ENCODE measurements at places on chromosomes 5 and 9.

DNA sequence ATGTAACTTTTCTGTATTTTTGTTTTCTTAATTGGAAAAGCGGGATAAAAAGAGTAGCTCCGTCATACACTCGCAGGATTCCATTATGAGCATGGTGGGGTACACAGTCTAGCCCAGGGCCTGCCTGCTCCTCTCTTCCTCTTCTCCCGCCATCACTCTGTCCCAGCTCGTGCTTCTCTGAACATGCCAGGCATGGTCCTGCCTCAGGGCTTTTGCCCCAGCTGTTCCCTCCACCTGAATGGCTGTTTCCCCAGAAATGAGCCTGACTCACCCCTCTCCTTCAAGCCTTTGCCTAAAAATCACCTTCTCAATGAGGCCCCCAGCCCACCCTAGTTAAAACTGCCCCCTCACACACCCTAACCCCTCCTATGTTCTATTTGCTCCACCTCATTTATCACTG lies 4.5 kb downstream of the CORO2A start:
- no peak for DNase-seq

DNA sequence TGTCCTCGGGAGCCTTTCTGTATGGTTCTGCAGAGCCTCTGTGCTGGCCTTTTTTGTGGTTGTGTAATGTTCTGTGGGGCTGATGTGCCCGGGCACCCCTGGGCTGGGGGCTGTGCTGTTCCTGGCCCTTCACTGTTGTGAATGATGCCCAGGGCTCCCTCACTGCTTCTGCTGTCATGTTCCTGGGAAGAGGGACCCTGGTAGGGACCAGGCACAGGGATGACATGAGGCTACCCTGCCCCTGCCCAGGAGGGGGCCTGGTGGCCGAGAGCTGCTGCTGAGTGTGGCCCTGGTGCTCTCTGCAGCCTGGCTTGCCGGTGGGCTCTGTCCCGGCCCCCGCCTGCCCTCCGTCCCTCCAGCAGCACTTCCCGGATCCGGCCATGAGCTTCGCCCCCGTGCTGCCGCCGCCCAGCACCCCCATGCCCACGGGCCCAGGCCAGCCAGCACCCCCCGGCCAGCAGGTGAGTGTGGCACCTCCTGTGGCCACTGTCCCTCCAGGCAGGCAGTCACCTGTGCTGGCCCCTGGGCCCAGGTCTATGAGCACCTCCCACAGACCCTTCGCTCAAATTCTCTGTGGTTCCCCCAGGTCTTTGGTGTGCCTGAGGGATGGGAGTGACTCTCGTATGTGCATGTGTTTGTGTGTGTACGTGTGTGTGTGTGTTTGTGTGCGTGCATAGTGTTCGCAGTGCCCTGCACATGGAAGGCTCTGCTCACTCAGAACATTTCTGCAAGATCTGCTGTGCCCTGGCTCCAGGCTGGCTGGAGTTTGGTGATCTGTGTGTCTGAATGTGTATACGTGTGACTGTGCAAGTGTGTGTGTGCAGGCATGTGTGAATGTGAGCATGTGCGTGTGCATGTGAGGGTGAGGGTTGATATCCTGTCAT lies 72.3 kb downstream of the WNK2 start:
- DNase-seq: no peak

DNA sequence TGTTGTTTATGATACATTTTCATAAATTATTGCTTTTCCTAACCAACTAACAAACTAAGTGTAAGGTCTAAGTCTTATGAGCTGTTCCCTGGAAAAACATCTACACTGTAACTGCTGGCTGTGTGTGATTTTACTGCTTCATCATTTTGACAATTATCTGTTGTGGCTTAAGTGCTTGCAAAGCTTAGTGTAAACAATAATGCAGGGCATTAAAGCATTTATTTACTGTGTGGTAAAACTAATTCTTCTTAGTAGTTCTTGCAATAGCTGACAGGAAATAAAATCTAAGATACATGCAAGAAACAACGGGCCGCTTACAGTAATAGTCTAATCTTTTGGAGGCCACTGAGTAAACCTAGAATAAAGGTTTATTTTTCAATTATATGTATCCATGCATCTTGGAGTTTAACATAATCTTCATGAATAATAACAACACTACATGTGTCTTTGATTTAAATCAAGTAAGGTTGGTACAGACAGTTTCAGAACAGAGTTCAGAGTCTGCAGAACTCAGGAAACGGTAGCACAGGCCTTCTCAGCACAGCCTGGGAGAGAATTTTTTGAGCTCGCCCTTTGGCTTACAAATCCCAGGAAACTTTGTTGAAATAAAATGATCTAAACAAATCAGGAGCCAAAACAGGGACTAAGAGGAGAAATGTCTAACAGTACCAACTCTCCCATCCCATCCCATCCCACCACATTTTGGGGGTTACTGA lies 473.1 kb downstream of the NR2F1-AS1 start:
- DNase-seq: peak; percentile 20

GRCh38 chr9:3708751-3709150 lies 182.9 kb upstream of the RFX3 start:
- DNase-seq: no peak

DNA sequence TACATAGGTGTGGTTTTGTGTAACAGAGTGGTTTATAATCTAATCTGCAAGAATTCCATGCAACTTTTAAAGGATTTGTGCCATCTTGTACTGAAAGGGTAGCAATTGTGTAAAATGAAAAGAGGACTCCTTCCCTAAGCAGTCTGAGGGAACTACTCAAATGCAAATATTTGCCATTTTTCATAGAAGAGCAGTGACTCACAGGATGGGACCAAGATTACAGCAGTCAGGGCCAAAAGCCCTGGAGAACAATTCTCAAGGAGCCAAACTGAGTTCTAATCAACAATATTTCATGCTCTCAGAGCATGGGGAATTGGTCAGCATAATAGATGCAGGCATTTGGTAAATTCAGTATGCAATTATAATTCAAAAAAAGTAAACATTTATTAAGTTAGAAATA lies 495.8 kb downstream of the CHSY3 start:
- DNase-seq: peak; percentile 20

- DNase-seq: no peak
These were observed 167.7 kb downstream of the ACTL7B start for GRCh38 chr9:108688051-108688450.

DNA sequence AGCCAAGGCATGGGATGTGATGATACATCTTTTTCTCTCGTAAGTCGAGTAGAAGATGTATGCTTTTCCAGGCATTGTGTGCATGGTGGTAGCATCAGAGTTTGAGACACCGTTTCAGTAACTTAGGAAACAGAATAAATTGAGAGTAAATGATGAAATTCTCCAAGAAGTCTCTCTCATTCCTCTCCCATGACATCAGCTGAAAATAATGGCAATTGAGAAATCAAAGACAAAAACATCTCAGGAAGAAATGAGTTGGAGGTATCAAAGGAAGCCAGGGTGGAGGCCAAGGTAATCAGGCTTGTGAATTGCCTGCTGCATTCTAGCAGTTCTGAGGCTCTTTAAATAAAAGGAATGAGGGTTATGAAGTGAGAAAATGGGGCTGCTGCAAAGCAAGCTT lies 53.9 kb downstream of the SGCD start:
- DNase-seq: no peak

GRCh38 chr9:89395931-89396710 lies 77.8 kb downstream of the SECISBP2 start:
- no peak for DNase-seq

- no peak for DNase-seq
These were observed 75.9 kb downstream of the NFIB start for GRCh38 chr9:14238079-14238478.

- no peak for DNase-seq
These were observed 19.9 kb upstream of the SLC12A7 start for GRCh38 chr5:1131726-1132125.

DNA sequence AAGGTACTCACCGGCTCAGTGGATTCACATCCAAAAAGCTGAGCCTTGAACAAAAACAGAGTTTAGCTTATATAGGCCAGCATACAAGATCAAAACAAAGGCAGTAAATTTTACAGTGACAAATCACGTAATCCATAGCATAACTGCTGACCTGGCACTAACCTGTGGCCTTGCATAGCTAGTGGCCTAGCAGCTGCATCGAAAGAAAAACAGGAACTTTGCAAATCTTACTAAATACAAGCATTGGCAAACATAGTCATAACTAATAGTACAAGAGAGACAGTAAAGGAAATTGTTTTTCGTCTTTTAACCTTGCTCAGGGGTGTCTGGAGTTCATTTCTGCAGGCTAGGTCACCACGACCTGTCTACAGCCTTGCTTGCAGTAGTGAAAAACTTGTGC lies 4.8 kb downstream of the HSDL2 start:
- DNase-seq: no peak

- DNase-seq: no peak
These were observed 338.7 kb downstream of the NPR3 start for GRCh38 chr5:33049842-33050241.

DNA sequence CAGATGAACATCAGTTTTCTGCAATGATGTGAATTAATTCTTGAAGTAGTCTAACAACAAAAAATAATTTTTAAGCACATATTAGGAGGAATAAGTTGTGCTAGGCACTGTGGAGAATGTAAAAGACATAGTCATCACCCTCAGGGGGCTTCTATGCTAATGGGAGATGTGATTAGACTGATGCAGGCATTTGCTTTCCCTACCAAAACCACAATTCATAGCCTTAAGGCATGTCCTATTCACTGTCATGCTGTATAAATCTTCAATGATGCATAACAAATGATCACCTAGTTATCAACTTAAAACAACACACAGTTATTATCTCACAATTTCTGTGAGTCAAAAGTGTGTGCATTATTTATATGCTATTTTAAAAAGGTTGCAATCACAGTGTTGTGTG lies 422.6 kb downstream of the MAN2A1 start:
- no peak for DNase-seq

DNA sequence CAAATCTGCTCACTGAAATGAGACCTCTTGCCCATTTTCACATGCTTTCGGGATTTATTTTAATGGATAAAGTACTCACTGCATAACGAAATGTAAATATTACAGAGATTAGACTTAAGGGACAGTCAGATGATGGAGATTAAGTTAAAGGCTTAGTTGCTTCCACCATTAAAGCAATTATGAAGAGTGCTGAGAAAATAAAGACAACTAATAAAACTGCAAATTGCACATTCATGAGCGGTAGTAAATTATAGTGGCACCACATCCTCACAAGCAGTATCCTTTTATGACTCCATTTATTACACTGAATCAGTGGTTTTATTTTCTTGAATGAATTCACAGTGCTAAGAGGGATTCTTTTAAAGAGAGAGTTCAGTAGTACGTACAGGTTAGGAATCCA lies 76.2 kb upstream of the TMED7 start:
- DNase-seq: no peak

DNA sequence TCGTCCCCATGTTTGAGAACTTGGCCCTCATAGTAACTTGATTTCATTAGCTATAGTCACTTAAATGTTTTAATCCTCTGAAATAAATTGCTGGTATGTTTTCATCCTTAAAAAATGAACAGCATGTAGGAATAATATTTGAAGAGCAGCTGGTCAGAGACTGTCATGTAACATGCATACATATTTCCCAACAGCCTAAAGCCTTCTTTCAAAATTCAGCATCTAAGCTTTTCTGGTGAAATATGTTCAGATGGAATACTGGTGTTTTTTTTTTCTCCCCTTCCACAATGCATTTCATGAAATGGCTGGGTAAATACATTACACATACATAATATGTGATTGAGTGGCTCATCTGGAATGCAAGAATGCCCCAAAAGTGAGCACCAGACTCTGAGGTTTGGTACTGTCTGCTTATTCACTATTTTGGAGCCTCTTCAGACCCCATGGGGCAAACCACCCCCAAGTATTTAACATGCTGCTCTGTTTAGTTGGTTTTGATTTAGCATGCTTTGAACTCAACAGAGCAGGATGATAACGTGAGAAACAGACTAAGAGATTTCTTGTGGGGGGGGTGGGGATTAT lies 94.0 kb downstream of the SMARCA2 start:
- DNase-seq: no peak

DNA sequence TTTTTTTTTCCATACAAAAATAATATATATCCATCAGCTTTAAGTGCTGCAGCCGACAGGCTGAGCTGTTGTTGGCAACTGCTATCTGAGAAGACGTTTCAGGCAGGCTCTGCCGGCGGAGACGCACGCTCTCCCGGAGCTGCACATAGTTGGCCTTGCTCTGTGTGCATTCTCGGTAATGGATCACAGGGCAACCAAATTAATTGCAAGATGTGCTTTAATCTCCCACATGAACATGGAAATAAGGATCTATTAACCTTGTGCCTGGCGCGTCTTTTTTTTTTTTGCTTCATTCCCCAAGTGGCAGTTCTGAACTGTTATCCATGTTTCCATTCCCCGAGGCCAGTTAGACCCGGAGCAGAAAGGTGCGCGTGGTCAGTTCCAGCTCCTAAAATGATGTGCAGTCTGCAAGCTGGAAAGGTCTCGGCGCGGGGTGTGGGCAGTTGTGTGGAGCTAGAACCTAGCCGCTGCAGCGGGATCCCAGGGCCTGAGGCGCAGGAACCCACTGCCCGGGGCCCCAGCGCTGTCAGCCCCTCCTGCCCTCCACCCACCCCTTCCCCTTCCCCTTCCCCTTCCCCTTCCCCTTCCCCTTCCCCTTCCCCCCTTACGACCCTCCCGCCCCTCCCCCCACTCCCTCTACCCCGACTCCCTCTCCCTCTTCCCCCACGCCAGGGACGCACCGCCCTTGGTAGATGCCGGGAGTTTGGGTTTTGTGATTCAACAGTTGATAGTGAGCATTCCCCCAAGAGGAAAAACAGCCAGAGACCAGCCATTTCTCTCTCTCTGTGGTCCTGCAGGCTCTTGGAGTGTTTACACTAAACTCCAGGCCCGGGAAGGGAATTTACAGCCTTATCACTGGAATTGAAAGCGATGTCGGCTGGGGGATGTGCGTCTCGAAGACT lies 137.8 kb downstream of the CEP120 start:
- DNase-seq: no peak

- peak; percentile 2 for DNase-seq
These were observed 49.2 kb downstream of the EQTN start for GRCh38 chr9:27247756-27248155.

DNA sequence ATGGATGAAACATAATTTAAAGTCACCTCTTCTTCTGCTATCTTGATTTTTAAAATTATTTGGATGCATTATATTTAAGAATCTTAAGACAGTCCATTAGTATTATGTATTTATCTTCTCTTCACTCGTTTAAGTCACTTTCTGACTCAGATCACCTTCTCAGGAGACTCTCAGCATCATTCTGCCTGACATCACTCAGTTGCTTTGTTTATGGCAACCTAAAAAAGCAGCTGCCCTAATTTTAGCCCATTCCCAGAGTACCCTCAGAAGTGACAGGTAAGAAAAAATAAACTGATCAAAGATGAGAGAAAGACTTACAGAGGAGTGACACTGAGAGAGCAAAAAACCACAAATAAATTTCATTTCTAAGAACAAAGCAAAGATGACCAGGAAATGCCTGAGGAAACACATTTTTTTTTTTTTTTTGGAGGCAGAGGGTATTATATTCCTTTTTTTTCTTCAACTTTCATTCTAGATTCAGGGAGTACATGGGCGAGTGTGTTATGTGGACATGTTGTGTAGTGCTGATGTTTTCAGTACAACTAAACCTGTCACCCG lies 140.5 kb downstream of the MUSK start:
- DNase-seq: no peak

GRCh38 chr5:165000479-165001190 lies 1495.2 kb downstream of the MAT2B start:
- DNase-seq: no peak

- DNase-seq: no peak
These were observed 28.7 kb downstream of the LCP2 start for GRCh38 chr5:170268884-170269283.

GRCh38 chr9:124290053-124290591 lies 32.4 kb downstream of the NEK6 start:
- DNase-seq: no peak

- no peak for DNase-seq
These were observed 98.4 kb downstream of the FGF1 start for GRCh38 chr5:142587354-142587965.
